Right renal cortex interstitium (tissue), 3 donors: ENCODE measurements at places on chromosomes 11 and 22. TPM values are rescaled to one million over a fixed set of nuclear protein-coding genes. Genes with fewer than 3 reads are reported as not detected.
A peak's percentile ranks its signal among the peaks of the same experiment; 100 is the strongest.

OR4A16 gene
- not detected for polyA plus RNA-seq

DUSP8 gene
- polyA plus RNA-seq, result 2.5 TPM

ACRV1 gene
- 0.62 TPM for polyA plus RNA-seq

KDM4E gene
- polyA plus RNA-seq, result 0.17 TPM

SPTBN2 gene
- polyA plus RNA-seq, result 52.4 TPM

SMIM35 gene
- polyA plus RNA-seq, result 0.15 TPM

UBQLN3 gene
- not detected for polyA plus RNA-seq

SAA2 gene
- polyA plus RNA-seq, result not detected

B3GAT3 gene
- 23.1 TPM for polyA plus RNA-seq

DNA sequence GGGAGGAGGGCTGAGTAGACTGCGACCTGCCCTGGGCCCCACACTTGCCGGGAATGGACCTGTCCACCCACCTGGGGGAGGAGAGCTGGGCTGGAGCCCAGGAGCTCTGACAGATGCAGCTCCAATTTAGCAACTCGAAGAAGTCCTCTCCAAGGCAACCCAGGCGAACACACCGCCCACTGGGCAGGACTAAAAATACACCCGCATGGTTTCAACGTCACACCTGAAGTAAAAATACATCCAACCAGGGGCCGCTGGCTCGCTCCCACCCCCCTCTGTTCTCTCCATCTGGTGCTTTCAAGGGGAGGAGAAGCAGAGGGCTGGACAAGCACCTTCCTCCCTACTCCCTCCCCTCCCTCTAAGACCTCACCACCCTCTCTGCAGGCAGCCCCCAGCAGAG, 119.9 kb downstream of the FEZ1 start:
- DNase-seq, result peak; percentile 67

DNA sequence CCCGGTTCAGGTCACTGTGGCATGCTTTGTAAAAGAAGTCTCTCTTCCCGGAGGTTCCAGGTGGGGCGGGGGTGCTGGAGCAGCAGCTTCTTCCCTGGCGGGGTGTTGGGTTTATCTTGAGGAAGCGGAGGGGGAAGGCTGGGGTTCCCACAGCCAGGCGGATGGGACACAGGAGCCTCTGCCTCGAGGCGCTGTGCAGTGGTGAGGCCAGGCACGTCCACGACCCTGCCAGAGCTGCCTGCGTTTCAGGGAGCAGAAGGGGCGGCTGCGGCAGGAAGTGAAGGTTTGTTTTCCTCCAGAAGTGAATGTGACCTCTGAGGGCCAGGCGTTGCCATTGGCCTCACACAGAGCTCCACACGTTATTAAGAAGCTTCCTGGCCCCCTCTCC, 20.1 kb upstream of the ADORA2A start:
- DNase-seq, result no peak

DNA sequence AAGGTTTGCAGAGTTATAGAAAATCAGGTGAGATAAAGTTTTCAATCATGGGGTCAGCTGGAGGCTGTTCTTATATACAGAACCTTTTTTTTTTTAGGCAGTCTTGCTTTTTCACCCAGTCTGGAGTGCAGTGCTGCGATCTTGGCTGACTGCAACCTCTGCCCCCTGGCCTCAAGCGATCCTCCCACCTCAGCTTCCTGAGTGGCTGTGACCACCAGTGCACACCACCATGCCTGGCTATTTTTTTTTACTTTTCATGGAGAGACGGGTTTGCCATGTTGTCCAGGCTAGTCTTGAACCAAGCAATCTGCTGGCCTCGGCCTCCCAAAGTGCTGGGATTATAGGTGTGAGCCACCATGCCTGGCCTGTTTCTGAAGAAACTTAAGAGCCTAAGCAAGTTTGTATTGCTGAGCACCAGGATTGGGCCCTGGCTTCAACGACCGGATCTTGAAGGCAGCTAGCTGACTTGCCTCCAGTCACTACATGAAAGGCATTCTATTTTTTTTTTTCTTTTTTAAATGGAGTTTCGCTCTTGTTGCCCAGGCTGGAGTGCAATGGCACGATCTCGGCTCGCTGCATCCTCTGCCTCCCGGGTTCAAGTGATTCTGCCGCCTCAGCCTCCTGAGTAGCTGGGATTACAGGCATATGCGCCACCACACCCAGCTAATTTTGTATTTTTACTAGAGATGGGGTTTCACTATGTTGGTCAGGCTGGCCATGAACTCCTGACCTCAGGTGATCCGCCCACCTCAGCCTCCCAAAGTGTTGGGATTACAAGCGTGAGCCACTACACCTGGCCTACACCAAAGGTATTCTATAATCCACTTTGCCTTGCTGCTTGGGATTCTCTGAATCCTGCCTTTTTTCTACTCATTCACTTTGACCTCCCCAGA, 7.6 kb downstream of the XBP1 start:
- no peak for DNase-seq

DNA sequence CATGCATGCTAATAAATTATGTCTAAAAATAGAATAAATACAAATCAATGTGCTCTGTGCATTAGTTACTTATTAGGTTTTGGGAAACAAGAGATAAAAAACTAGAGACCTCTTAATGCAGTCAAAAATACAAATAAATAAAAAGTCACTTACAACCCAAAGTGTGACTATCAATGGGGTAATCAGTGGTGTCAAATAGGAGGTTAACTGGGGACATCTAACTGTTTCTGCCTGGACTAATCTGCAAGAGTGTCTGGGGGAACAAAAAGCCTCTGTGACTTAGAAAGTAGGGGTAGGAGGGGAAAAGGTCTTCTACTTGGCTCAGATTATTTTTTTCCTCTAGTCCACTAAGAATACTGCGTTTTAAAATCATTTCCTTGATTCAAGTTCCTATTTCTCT, 810 bp upstream of the HBB start:
- no peak for DNase-seq

GRCh38 chr11:118012083-118012669, 26.0 kb downstream of the IL10RA start:
- DNase-seq, result no peak

GRCh38 chr22:49097966-49098365, 729.7 kb downstream of the BRD1 start:
- DNase-seq, result no peak

DNA sequence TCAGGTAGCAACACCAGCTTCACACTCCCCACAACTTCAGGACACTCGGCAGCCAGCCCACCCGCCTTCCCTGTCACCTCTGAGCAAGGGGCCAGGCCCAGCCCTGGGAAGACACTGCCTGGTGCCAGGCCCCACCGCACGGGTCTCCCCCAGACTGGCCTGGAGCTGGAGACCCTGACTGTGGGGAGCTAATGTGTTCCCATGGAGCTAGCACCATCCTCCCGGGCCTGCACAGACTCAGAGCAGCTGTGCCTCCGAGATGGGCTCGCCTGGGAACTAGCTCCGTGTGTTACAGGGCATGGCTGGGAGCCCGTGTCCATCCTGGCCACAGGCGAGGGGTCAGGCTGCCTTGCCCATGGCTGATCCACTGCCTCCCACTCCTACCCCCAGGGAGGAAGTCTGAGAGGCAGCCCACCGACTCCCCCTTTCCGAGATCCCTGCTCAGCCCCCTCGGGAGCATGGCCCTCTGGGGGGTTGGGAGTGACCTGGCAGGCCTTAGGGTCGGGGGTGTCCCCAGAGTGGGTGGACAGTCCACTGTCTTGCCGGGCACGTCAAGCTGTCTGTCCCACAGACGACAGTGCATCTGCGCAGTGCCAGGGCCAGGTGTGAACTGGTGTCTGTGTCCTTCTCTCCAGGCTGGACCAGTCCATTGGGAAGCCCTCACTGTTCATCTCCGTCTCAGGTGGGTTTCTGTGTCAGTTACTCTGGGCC, 76.7 kb upstream of the KCNQ1OT1 start:
- no peak for DNase-seq

- DNase-seq, result no peak
These were observed 777.6 kb downstream of the TBC1D22A start for GRCh38 chr22:47540011-47540410.
